Activated naive CD4-positive, alpha-beta T cell treated with anti-CD3 and anti-CD28 coated beads, Interleukin-2, amount 50 U/mL, for 72 hours (primary cell): ENCODE measurements at places on chromosomes 6 and 20.
A peak's percentile ranks its signal among the peaks of the same experiment; 100 is the strongest.

DNA sequence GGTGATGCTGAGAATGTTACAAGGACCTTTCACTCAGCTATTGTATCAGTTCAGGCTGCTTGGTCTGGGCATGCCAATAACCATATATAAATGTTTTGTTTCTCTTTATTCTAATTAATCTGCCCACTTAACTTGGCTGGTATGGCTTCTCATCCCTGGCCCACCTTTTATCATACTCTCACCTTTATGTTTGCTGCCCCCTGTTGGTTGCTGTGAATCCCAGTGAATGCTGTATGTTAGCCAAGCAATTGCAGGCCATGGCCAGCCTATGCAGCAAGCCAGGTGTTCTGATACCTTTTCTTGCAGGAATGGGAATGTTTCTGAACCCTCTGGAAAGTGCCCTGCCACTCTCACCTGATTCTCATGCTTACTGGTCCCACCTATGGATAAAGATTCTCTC lies 54.6 kb downstream of the PCSK2 start:
- peak; percentile 6 for DNase-seq

- no peak for DNase-seq
Observed at GRCh38 chr6:110277100-110277665, 81.0 kb downstream of the METTL24 start.

DNA sequence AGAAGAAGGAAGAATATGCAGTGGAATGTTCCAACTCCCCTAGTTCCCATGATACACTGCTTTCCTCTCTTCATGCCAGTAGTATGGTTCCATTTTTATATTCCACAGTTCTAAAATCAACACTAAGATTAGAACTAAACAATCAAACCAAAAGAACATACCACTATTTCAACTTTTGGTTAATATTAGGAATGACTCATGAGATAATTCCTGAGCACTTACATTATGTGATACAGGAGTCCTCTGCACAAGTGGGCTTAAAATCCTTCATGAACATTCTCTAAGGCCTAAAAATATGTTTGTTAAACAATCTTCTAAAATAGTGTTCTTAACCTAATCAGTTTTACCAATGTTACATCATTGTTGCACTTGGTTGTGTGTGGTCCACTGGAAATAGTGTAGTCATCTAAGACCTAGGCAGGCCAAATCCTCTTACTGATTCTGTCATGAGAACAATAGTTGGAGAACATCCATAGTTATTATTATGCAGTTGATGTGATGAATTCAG lies 30.3 kb upstream of the RCAN2 start:
- no peak for DNase-seq

DNA sequence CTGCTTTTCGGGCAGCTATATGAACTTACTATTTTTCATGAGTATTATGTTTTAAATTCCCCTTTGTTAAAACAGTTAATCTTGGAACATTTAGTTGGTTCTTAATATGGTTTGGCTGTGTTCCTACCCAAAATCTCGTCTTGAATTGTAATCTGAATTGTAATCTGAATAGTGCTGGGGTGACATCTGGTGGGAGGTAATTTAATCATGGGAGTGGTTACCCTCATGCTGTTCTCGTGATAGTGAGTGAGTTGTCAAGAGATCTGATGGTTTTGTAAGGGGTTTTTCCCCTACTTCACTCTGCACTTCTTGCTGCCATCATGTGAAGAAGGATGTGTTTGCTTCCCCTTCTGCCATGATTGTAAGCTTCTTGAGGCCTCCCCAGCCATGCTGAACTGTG lies 305.4 kb upstream of the MAP3K7 start:
- DNase-seq = no peak

GRCh38 chr6:1436334-1437306 lies 47.2 kb downstream of the FOXF2 start:
- no peak for DNase-seq

- no peak for DNase-seq
Observed at GRCh38 chr6:35089216-35089934, 51.8 kb downstream of the TCP11 start.

DNA sequence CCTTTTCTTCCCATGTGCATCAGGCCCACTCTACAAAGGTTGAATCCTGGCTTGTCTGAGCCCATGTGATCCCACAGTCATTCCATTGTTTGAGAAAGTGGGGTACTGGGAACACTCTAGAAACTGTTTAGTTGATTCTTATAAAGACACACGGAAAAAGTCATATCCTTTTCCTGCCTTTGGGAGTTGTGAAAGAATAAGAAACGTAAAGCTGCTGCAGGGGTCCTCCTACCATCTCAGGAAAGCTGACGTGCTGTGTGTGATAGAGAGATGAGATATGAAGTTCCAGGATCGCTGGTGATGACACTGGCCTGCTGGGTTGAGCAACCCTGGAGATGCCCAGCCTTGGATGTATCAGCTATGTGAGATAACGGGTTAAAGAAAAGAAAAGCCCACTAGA lies 21.3 kb upstream of the HLA-DRB5 start:
- no peak for DNase-seq

DNA sequence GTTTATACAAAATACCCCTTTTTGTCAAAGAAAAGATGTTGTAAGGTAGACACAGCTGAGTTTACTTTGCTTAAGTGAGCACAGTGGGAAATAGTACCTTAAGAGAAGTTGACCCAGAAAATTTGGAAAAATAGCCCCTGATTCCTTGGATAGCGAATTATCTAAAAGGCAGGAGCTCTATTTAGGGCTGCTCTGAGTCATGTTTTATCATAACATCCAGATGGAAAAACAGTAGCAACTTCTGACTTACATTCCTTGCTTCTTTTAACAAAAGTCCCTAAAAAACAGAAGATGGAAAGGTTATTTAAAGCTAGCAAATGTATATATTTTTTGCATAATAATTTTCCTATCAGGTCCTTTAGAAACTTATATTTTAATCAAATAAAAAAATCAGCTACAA lies 59.0 kb downstream of the THEMIS start:
- DNase-seq = no peak

GRCh38 chr6:165654144-165654543 lies 8.9 kb downstream of the PDE10A start:
- DNase-seq = no peak

DNA sequence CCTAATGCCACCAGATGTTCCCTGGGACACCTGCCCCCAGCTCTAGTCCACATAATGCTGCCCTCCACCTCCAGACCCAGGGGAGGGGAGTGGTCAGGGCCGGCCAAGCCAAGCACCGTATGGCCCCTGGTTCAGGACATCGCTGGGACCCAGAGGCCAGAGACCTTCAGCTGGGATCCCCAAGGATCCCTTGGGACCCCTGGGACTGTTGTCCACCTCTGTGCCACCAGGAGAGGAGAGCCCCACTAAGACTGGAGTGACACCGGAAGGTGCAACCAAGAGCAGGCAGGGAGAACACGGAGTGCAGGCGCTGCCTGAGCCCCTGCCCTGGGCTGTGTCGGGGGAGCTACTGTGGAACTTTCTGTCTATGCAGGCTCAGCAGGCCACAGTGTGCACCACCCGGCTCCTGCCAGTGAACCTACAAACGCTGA lies 43.6 kb downstream of the CTCFL start:
- no peak for DNase-seq

DNA sequence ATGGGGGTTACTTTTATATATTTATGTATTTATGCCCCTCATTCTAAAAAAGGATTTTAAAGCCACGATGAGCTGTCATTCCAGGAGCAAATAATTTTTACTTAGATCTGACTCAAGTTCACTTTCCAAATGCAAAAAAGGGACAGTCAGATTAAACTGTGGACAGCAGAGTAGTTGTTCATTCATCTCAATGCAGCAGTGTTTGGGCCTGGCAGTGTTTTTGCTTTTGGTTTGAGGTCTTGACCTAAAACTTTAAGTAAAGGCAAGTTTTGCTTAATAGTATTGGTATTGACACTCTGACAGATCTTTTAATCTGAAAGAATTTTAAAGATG lies 13.9 kb downstream of the JARID2 start:
- no peak for DNase-seq

GRCh38 chr6:161618831-161619454 lies 345.1 kb upstream of the AGPAT4 start:
- DNase-seq = no peak

- DNase-seq = no peak
Observed at GRCh38 chr6:157045831-157046454, 268.8 kb downstream of the ARID1B start.

- DNase-seq = no peak
Observed at GRCh38 chr6:20757761-20758160, 223.5 kb downstream of the CDKAL1 start.

DNA sequence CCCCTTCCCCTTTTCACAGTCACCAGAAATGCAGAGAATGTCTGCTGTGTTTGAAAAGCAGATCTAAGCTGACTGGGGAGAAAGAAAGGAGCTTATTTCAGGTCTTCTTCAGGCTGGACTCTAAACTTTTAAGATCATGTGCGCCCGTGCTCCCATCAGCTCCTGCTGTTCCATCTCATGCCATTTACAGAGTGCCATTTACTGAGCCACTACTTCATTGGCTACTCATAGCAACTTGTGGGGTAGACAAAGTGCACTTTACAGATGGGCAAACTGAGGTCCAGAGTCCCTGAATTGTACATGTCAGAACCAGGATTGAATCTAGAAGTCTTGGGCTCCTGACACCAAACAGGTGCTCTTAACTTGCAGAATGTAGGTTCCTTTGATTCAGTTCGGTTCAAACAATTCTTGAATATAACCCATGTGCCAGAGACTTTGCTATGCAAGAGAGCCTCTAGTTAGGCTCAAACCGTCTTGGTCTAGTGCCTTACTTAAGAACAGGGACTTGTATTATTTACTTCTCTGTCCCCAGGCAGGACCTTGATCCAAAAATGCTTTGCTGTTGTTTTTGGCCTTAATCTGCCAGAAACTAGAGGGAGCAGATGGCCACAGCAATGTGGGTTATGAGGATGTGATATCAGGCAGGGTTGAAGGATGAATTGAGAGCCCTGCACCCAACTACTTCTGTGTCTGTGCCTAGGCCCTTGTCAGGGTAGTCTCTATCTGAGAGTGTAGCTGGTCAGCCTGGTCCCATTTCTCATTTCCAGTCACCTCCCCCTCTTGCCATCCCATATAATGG lies 56.4 kb downstream of the RALY start:
- no peak for DNase-seq

DNA sequence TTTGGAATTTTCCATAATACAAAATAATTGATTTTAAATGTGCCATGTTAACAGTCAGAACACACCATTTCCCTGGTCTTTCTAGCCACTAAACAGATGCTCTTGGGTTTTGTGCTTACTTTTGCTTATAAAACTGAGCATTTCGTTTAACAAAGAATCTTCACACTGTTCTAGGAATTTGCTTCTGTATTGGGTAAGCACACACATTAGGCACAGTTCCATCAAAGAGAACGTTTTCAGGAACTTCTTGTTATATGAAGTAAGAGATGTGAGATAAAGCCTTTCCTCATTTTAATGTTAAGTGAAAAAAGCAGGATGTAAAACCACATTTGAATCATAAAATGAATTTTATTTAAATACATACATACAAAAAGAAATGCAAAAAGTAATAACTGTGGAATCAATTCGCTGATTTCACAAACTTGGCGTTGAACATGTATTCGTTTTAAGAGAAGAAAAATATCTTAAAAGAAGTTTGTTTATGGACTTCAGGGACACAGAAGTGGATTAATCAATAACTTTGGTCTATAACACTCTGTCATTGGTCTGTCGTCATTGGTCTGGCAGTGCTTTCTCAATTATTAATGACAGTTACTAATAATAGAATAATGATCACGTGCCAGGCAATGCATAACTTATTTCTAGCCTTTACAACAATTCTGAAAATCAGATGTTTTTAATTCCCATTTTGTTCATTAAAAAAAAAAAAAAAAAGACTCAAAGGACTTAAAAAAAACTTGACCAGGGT lies 199.9 kb upstream of the PRDM1 start:
- no peak for DNase-seq

DNA sequence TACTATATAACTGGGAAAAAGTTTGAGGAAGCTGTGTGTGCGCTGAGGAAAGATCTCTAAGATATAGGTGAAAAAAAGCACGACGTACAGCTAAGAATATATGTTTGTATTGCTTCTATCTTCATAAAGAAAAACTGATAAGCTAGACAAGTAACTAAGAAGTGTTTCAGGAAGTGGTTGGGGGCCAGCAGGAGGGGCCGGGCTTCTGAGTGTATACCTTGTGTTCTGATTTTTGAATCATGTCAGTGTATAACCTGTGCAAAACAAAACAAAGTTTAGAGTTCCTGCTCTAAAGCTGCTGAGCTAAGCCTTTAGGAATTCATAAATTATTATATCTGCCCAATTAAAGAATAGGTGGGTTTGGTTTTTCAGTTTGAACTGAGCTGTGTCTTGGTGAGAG lies 7.9 kb upstream of the OSER1 start:
- no peak for DNase-seq

- no peak for DNase-seq
Observed at GRCh38 chr6:40541556-40542174, 45.5 kb downstream of the LRFN2 start.

DNA sequence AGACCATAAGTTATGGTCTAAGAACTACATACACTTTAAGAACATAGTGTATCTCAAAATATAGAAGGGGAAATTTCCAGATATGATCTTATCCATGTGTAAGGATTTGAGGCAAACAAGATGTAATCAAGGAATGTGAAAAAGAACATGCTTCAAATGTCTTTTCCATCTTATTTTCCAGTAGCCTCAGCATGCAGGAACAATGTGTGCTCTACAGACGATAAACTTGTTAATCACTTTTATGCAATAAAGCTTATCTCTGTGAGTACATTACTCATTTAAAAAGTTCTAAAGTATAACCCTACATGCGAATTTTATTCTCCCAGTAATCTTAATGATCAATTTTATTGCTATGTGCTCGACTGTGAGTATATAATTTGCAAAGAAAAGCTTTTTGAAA lies 185.2 kb downstream of the ALDH8A1 start:
- DNase-seq = no peak

GRCh38 chr20:11266571-11266970 lies 592.8 kb upstream of the JAG1 start:
- no peak for DNase-seq

GRCh38 chr6:27091661-27092315 lies 155.7 kb upstream of the PRSS16 start:
- DNase-seq = no peak

DNA sequence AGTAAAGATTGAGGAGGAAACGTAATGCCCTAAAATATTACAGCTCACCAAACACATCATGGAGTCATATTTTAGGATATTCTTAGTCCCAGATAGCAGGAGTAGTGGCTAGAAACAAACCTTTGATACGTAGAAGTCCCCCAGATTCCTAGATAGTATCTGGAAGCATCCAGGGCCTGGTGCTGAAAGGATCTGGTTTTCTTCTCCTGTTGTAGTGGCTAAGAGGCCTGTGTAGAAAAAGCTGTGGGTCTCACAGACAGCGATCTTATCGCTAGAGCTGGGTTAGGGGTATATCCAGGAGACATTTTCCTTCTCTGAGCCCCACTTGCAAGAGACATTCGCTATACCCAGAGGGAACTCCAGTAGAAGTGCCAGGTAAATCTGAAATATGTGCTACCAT lies 139.9 kb downstream of the KCNQ5 start:
- DNase-seq = no peak

GRCh38 chr6:164039954-164040375 lies 625.4 kb downstream of the QKI start:
- peak; percentile 4 for DNase-seq

- DNase-seq = no peak
Observed at GRCh38 chr6:2194643-2195042, 50.8 kb downstream of the GMDS start.

GRCh38 chr20:25224941-25225340 lies 22.9 kb upstream of the PYGB start:
- DNase-seq = no peak
